NCI-H187 treated with DMSO at 0.1 percent for 48 hours (cell line): ENCODE measurements at places on chromosomes 6 and 20.

DNA sequence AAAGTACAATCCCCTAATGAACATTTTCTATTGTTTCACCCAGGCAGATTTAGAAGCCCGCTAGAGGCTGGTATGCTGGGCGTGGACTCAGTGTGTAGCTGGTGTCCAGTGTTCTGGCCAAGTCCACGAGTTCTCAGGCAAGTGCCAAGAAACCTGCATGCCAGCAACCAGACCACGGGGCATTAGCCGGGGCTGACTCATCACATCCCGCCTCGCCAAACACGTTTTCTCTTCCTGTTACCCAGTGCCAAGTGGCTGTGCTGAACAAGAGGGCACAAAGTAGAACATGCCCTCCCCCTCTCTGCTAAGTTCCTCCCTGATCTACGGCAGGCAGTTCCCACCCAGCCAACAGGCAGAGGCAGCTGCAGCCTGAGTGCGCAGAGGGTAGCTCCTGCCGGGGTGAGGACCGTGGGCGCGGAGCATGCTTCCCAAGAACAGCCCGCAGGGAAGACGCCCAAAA lies 29.6 kb downstream of the RAMACL start:
- no peak for DNase-seq

DNA sequence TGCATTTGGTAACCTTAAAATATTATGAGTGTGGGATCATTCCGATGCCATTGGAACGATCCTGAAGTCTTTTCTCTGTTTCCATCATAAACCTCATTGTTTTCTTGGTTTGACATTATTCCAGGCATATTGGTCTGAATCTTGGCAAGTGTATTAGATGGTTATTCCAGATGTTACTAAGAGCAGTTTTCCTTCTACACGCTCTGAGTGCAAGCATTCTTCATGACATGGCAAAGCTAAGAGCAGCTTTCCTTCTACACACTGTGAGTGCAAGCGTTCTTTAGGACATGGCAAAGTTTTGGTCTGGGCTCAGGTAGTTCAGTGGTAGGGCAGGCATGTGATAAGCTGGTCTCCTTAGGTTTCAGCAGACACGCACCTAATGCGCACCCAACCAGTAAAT lies 53.0 kb downstream of the SMOC2 start:
- no peak for DNase-seq

DNA sequence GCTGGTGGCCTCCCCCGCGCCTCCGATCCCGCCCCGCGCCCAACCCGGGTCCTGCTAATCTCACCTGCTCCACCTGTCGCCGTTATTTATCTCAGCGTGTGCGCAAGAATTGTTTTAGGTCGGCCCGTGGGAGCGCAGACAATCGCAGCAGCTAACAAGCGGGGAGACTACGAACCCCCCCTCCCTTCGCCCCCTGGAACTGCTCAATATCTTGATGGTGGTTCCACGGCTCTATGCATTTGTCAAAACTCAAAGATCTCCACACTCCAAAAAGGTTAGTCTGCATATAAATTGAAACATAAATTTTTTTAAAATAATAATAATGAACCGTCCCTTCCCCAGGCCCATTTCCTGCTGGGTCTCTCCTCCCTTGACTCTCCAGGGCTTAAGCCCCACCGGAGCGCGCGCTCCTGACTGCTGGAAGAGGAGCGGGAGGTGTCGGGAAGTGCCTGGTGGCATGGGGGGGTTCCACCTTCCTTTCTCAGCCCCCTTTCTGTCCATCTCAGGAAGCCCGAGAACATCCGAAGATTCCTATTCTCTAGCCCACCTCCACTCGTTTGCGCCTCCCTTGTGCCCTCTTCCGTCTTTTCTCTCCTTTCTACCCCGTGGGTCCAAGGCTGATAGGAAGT lies 1.6 kb upstream of the MDGA1 start:
- DNase-seq, result no peak

DNA sequence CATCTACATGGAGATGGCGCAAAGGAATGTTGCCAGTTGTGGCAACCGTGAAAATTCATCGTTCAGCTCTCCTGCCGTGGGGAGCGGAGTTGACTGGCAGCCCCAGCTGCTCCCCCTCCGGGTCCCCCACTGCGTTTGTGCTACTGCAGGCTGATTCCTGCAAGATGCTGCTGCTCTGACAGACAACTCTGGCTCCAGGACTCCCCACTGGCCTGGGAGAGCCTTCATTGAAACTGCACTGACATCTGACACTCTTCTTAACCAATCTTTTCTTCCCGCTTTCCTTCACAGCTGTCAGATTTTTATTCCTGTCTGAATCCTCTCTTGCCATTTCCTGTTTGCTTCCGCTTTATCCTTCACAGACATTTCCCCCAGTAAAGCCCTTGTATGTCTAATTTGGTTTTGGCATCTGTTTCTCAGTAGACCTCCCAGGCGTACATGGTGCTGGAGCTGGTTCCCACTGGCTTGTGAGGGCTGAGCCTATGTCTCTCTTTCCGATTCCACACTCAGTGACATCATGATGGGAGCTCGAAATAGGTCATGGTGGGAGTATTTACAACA lies 9.5 kb upstream of the ATRN start:
- no peak for DNase-seq

GRCh38 chr6:12548526-12548925 lies 168.0 kb upstream of the PHACTR1 start:
- no peak for DNase-seq

DNA sequence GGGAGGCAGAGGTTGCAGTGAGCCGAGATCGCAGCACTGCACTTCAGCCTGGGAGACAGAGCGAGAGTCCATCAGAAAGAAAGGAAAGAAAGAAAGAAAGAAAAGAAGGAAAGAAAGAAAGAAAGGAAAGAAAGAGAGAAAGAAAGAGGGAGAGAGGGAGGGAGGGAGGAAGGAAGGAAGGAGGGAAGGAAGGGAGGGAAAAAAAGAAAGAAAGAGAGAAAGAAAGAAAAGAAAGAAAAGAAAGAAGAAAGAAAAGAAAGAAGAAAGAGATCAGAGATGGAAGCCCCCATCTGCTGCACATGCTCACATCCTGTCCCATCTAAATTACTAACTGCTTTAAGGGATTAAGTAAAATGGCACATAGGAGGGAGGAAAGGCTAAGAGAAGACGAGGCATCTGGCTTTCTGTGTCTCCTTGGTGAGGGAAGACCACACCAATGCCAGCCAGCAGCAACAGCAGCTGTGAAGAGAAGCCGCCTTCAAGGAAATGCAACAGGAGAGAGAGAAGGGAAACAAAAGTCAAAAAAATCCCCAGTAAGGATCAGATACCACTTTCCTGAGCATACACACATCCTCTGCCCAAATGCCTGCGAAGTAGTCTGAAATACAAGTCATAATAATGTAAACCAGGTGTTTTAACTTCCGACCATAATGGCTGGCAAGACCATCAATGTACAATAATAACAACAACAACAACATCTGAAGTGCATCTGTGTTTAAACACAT lies 300.2 kb upstream of the JARID2 start:
- DNase-seq, result no peak

DNA sequence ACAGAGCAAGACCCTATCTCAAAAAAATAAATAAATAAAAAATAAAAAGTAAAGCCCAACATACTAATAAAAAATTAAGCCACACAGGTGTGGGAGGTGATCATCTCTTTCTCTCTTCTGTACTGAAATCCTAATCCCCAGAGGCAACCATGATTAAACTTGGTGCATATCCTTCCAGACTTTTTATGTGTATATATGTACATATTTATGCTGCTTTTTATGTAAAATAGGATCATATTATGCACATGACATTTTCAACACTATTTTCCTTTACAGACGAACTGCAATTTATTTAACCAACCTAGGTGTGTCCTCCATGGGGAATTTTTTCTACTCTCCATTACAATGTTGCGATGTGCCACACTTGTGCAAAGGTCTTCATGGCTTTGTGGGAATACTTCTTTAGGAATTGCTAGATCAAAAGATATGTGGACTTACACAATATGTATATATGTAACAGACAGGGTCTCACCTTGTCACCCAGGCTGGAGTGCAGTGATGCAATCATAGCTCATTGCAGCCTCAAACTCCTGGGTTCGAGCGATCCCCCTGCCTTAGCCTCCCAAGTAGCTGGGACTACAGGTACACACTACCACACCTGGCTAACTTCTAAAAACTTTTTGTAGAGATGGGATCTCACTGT lies 23.7 kb downstream of the RMND1 start:
- DNase-seq, result no peak

DNA sequence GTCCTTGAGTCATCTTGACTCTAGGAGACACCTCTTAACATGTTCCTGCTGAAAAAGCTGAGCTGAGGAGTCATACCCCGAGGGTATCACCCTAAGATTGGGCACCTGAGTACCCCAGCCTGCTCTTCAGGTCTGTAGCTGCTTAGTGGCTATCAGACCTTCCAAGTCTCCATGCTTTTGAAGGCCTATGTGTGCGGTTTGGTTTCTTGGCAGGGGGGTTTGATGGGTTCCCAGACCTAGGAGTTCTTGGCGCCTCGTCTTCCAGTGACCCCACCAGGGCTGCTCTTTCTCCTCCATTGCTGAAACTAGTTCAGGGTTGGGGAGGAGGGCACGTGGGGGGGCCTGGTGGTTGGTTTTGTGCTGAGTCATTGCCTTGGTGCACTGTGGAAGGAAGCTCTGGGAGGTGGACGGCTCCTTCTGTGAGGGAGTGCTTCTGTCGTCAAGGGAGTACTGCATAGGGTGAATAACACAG lies 20.1 kb downstream of the IGF2R start:
- DNase-seq, result no peak

- no peak for DNase-seq
Measured at GRCh38 chr6:130890521-130890971, 63.3 kb downstream of the SMLR1 start.

GRCh38 chr6:38138374-38138773 lies 318.8 kb downstream of the ZFAND3 start:
- no peak for DNase-seq

DNA sequence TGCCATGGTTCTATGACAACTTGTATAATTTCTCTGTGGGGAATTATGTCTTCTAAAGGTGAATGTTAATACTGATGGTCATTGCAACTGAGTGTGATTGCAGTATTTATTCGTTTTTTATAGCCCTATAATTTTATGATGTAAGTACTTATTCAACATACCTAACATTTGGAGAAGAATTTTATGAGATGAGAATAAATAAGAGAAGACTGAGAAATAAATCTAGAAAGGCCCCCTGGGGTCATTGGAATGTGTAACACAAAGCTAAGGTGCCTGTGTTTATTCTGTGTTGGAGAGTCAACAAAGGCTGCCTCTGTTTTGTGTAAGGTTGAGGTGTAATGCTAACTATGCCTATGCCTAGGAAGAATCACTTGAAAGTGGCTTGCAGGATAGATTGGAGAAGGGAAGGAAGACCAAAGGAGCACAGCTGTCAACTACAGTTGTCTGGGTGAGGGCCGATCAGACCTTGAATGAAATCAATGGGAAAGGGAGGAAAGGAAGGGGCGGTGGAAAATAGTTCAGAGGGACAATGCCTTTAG lies 1076.7 kb downstream of the KIF16B start:
- DNase-seq, result no peak

GRCh38 chr6:131250122-131250521 lies 114.9 kb downstream of the AKAP7 start:
- no peak for DNase-seq

GRCh38 chr6:128784266-128784665 lies 98.7 kb upstream of the LAMA2 start:
- DNase-seq, result no peak

GRCh38 chr6:12760911-12761310 lies 44.3 kb downstream of the PHACTR1 start:
- DNase-seq, result no peak

DNA sequence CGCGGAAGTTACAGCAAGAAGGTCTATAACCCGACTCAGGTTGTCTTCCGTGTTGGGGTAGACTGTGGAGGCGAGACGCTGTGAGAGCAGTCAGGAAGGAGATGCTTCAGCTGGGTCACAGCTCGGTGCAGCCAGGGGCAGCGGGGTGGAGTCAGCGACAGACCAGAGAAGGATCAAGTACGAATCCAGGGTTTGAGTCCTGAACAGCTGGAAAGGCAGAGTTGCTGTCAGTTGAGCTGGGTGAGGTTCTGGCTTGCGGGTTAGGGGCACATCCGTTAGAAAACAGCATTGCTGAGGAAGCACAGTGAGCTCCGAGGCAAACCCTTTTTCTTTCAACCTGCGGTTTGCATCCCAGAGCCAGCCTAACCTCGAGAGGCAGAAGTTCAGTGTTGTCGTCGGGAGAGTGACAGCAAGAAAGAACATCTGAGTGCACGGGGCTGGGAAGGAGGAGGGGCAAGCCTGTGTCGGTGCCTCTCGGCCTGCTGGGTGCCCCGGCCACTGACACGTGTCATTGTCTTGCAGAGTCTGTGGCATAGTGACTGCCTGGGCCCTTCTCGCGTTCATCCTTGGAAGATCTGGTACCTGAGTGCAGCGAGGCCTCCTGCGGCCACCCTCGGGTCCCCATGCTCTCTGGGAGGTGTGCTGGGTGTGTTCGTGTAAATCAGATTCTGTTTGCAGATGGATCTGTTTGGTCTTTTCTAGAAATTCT lies 20.0 kb downstream of the PNLDC1 start:
- no peak for DNase-seq
